ENCODE measurements at places on chromosomes 16 and 17.

- no peak for DNase-seq
Observed at GRCh38 chr17:78672871-78673371, 95.7 kb upstream of the DNAH17 start.

GRCh38 chr16:1909561-1910231, 8.5 kb downstream of the HS3ST6 start:
- no peak for DNase-seq

DNA sequence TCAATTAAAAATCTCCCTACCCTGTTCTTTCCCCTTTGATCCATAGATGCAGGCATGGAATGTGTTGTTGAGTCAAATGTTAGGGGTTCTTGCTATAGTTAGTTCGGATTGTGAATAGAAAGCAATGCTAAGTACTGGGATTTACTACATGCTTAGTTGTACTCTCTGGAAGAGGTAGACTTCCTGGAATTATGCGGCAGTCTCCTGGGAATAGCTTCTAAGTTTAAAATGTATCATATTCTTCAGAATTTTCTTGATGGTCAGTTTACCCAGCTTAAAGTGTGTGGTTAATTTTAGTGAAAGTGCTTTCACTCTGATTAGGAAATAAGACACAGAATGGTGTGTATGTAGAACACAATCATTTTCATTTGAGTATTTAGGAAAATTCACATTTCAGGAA, 3.5 kb downstream of the CLTC start:
- no peak for DNase-seq

DNA sequence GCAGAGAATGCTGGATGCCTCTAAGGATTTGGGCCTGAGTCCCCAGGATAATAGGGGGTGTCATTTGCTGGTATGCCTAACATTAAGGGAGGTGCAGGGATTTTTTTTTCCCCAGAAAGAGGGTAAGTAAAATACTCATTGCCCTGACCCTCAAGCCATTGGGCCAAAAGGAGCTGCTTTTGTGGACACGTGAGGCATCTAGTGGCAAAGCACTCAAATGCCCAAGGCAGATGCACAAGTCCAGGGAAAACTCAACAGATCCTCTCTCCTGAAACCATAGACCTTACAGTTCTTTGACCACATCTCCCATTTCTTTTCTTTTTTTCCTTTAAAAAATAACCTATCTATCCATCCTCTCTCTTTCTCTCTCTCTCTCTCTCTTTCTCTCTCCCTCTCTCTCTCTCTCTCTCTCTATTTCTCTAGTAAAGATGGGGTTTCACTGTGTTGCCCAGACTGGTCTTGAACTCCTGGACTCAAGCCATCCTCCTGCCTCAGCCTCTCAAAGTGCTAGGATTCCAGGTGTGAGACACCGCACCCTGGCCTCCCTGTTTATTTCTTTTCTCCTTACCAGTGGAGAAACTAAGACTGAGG, 11.8 kb downstream of the IRX5 start:
- no peak for DNase-seq

DNA sequence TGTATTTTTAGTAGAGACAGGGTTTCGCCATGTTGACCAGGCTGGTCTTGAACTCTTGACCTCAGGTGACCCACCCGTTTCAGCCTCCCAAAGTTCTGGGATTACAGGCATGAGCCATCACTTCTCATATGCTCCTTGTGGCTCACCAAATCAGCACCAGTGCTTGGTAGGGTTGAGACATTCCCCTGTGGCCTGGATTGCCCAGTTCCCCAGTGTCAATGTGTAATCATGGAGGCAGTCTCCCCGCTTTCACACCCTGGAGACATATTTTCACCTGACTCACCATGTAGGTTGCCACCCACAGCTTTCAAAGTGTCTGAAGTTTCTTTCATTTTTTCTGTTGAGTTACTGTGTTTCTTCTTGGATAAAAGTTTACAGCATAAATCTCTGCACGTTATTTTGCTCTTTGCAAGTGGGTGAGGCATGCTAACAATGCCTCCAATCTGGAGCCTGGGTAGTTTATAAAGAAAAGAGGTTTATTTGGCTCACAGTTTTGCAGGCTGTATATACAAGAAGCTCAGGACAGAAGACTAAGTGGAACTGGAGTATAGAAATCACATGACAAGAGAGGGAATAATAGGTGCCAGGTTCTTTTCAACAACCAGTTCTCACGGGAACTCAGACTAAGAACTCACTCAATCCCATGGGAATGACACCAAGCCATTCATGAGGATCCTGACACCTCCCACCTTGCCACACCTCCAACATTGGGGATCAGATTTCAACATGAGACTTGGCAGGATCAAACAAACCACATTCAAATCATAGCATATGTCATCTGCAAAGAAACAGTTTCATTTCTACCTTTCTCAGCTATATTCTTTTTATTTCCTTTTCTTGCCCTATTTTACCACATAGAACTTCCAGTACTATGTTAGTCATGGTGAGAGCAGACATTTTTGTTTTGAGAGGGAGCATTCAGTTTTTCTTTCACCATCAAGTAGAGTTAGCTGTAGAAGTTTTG, 113.2 kb downstream of the PHKB start:
- DNase-seq = no peak

- no peak for DNase-seq
Observed at GRCh38 chr17:6361733-6362132, 73.2 kb downstream of the AIPL1 start.

- no peak for DNase-seq
Observed at GRCh38 chr17:44416558-44417289, 27.3 kb upstream of the ITGA2B start.

DNA sequence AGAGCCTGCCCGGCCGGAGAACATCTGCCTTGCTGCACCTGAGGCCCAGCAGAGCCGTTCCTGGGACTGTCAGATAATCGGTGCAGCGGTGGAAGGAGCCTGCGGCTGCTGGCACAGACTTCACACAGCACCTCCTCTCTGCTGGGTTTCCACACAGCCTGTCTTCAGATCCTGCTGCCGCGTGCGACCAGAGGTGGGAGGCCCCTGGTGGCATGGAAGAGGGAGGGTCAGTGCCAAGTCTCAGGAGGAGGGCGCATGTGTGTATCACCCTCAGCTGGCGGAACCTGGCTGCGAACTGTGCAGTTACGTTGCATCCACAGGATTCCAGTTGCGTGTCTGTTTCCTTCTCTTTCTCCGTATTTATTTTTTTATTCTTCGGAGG, 3.3 kb downstream of the CDK5R1 start:
- no peak for DNase-seq

DNA sequence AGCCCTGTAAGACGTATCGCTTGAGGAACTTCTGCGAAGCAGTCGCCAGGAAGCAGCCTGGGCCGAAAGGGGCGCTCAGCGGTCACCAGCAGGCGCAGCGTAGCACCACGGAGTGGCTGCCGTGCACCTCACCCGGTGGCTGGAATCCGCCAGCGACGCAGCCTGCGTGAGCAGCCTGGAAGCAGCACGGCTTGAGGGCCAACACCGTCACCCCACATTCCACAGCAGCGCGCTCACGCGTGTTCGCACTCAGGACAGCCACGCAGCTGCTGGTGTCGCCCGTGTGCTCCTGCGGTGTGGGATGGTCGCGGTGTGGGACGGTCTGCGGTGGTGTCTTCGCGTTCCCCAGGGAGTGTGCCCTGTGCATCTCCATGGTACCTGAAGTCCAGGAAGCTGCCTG, 9.6 kb downstream of the UBE2I start:
- peak; percentile 19 for DNase-seq

DNA sequence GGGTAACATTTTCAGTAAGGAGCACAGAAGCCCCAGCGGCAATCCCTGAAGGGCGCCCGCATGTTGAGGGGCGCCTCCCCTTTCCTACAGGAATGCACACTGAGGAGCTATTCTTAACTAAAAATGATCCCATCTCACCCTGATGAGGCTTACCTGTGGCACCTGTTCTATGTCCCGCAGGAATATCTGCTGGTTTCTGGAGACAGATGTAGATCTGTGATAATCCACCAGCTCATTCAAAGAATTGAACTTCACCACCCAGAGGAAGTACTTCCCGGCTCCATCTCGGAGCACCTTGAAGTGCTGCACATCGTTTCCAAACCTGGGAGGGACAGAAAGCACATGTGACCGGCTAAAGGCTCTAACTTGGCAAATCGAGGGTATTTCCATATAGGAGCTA, 32.3 kb upstream of the SLC25A19 start:
- no peak for DNase-seq

GRCh38 chr17:50830994-50831393, 4.4 kb upstream of the WFIKKN2 start:
- no peak for DNase-seq

- DNase-seq = no peak
Observed at GRCh38 chr17:83132251-83133081, 53.1 kb downstream of the METRNL start.

DNA sequence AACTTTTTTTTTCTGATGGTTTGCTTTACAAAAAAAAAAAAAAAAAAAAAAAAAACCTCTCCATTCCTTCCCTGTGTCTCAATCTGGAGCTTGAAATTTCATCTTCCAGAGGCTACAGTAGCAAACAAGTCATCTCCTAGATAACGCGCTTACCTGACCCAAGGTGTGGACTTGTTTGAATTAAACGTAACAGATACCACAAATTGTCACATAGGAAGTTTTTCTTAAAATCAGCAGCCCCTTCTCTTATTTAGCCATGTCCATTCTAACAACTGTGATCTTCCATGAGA, 2.0 kb downstream of the STAT5B start:
- DNase-seq = no peak

DNA sequence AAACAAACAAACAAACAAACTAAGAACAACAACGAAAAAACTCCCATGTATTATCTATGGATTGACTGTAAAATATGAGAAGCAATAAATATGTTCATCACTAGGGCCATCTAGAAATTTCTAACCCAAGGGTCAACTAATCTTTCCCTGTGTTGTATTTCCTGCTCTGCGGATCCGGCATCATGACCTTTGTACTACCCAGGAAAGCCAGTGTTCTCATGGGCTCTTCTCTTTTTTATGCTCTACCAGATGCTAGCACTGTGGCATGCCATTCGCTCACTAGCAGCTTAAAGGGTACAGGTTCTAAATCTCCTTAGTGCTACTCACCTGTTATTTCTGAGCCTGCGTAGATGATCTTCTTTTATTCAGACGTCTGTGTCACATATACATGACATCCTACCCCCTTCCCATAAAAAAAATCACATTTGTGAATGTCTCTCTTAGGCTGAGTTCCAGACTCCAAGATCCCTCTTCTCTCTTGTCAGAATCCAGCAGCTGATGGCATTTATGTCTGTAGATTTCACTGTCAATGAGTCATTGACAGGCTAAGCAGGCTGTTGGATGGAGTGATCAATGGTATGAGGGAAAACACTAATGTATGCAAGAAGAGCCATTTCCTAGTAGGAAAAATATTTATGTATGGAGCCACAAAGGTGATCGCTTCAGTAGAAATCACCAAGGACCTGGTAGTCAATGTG, 100.0 kb downstream of the WWOX start:
- DNase-seq = no peak

- DNase-seq = no peak
Observed at GRCh38 chr16:68774982-68775634, 38.0 kb downstream of the CDH1 start.

- DNase-seq = no peak
Observed at GRCh38 chr17:47276444-47276843, 22.8 kb downstream of the ITGB3 start.

- no peak for DNase-seq
Observed at GRCh38 chr17:48954300-48954755, 9.7 kb upstream of the SNF8 start.

DNA sequence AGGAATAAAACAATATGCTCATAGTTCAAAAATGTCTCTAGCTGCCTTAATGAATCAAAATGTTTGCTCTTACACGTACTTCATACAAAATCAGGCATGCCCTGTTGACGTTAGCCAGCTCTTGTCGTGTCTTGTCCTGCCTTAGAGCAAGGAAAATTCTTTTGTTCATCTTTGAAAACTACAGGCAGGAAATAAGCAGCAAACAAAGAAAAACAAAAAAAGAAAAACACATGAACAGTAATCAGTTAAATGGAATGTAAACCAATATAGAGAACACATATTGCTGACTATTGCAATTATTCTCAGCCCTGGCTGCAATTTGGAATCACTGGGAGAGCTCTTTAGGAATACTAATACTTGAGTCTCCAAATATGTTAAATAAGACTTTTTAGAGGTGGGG, 1.7 kb downstream of the CAPNS2 start:
- DNase-seq = no peak

- DNase-seq = peak; percentile 13
Observed at GRCh38 chr16:87416826-87417527, 24.8 kb downstream of the MAP1LC3B start.

DNA sequence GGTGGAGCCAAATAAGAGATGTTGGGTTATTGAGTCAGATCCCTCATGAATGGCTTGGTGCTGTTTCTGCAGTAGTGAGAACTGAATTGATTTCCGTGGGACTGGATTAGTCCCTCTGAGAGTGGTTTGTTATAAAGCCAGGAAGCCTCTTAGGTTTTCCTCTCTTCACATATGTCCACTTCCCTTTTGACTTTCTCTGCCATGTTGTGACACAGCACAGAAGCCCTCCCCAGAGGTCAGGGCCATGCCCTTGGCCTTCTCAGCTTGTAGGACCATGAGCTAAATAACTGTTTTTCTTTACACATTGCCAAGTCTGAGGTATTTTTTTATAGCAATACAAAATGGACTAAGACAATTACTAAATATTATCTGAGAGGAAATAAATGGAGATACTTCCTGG, 10.3 kb upstream of the HAPSTR1 start:
- DNase-seq = peak; percentile 11

DNA sequence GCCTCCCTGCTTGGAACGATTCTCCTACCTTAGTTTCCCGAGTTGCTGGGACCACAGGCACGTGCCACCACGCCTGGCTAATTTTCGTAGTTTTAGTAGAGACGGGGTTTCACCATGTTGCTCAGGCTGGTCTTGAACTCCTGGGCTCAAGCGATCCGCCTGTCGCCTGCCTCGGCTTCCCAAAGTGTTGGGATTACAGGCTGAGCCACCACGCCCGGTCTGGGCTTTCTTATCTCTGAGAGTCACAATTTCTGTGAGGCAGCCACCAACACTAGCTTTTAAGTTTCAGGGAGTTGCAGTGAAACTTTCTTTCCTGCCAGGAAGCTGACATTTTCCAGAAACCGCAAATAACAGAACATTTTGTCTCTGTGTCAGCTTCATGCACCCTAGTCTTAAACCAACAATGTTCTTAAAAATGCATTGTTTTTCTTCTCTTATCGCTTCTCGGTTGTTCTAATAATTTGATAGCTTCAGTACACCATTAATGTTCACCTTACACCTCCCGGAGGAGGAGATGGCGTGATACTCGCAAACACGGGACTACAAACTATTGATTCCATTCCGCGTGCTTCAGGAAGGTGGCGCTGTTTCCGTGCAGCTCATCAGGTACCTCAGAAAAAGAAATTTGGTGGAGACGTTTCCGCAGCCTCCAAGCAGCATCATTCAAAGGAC, 7.4 kb upstream of the DHRS7B start:
- DNase-seq = peak; percentile 81

DNA sequence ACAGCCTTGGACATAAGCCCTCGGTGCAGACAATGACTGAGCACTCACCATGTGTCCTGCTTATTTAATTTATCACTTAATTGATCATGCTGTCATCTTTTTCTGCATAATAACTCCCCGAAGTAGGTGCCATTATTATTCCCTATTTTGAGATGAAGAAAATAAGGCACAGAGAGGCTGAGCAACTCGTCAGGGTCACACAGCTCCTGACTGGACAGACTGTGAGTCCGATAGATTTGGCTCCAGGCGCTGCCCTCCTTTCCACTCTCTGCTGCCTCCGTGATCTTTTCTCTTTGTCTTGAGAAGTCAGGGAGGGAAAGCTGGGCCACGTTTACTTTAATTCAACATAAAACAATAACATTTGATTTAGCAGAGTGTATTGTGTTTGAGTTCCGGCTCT, 19.0 kb upstream of the N4BP1 start:
- no peak for DNase-seq
